Upper lobe of left lung (tissue), 6 donors: ENCODE measurements at places on chromosomes 5 and 9. TPM values are rescaled to one million over a fixed set of nuclear protein-coding genes. Genes with fewer than 3 reads are reported as not detected.
A peak's percentile ranks its signal among the peaks of the same experiment; 100 is the strongest.

The EGFL7 gene
- total RNA-seq, result 161 TPM

The PAEP gene
- 6.3 TPM for total RNA-seq

The RMI1 gene
- total RNA-seq, result 8.3 TPM

DNA sequence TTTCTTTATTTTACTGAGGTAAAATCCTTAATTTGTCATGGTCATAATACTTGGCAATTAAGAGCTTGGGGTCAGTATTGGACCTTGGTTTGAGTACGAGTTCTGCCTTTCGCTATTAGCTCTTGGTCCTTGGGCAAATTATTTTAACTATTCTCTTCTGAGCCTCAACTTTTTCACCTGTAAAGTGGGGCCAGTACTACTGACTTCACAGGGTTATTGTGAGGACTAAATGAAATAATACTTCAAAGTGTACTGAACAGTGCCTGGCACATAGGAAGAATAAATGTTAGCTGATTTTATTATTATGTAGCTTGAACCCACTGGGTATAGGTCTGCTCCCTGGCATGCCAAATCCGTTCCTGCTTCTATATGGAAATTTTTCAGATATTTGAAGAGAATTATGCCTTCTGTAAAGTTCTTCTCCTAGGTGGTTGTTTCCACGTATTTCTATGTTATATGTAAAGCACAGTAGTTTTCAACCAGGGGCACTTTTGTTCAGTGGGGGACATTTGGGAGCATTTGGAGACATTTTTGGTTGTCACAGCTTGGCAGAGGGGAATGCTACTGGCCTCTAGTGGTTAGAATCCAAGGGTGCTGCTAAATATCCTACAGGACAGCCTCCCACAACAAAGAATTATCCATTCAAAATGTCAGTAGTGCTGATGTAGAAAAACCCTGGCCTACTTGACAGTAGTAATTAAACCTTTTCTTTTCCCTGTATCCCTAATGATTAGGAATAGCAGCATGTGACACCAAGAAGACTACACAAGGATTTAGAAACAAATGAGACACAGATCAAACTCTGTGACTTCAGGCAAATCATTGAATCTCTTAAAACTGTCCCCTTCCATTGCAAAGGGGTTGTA, 4.5 kb downstream of the RCL1 start:
- no peak for DNase-seq

GRCh38 chr5:152379331-152379730, 25.7 kb downstream of the NMUR2 start:
- no peak for DNase-seq

DNA sequence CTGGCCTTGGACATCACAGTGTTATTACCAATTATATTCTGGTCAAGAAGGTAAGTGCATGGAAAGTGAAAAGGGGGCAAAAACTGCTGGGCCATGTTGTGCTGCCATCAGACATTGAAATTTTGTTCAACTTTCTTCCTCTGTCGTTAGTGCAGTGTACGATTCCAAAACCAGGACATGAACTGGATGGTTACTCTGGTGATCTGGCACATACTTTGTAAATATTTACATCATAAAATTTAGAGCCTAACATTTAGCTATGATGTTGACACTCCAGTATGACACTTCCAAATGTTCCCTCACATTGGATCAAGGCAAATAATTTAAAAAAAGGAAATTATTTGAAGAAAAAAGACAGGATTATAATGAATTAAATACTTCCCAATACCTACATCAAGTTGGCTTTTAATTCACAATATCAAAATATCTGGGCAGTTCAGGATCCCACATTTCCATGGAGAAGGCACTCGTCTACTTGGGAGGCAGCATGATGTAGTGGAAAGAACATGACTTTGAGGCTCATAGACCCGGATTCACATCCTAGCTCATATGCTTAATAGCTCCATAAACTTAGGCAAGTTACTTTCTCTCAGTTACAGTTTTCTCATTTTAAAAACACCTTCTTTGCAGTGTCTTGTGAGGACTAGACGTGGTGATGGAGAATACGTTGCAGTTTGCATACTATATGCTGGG, 342.5 kb upstream of the MPDZ start:
- DNase-seq, result no peak

GRCh38 chr5:36138900-36139683, 12.6 kb downstream of the LMBRD2 start:
- DNase-seq, result peak; percentile 43
